C1 segment of cervical spinal cord (tissue), 14 donors: ENCODE measurements at places on chromosomes 7 and 10.
A peak's percentile ranks its signal among the peaks of the same experiment; 100 is the strongest.

- no peak for DNase-seq
Measured at GRCh38 chr7:102836977-102837376, 75.8 kb upstream of the LRRC17 start.

- no peak for DNase-seq
Measured at GRCh38 chr10:19431622-19432351, 383.2 kb downstream of the MALRD1 start.

DNA sequence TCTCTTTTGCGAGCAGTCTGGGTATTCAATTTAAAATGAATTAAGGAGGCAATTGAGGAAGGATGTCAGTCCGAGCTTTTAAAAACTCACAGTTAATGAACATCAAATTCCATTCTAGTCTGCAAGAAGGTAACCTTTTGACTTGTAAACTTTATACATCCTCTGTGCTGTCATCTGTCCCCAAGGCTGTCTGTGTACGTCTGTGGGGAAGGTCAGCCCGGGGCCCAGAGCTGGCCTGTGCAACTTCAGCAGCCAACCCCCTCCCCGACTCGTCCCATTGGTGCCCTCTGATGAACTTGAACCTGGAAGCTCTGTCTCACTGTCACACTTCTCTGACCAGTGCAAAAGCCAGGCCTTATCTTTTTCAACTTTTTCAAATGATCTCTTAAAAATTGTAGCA, 80.3 kb downstream of the CCDC3 start:
- DNase-seq, result no peak

GRCh38 chr10:130179640-130180039, 43.4 kb downstream of the GLRX3 start:
- peak; percentile 24 for DNase-seq

DNA sequence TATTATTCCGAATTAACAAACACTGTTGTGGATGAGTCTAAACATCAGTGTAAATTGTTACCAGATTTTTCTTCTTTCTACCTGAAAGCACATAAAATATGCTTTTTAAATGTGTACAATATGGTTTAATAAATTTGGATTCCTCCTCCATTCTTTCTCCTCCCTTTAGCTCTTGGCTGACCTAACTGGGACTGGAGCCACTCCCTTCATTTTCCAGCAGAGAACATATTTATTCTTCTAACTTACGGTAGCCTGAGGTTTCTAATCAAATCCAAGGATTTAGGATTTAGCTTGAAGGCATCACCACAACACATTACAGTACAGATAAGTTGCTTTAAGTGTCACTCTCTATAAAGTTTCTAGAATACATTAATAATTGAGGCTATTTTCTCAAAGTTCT, 88.2 kb upstream of the SEMA3C start:
- DNase-seq, result no peak

GRCh38 chr10:45612741-45613140, 59.8 kb downstream of the ZFAND4 start:
- DNase-seq, result no peak

DNA sequence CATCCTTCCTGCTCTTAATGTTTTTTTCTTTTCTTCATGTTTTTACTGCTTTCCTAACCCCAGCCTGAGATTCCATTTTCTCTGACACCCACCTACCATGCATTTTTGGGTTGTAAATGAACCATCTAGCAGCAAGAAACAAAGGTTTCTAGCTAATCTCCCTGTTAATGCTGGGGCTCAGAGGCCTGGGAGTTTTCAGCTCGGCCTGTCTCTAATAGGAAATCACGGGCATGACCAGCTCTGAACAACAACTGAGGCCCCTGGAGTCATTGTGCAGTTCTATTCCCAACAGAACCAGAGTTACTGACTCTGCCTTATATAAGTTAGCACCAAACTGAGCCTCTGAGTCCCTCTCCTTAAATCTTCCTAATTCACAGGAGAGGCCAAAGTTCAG, 134.8 kb downstream of the CFAP58 start:
- DNase-seq, result no peak

GRCh38 chr10:8133146-8133545, 78.7 kb downstream of the GATA3 start:
- no peak for DNase-seq

DNA sequence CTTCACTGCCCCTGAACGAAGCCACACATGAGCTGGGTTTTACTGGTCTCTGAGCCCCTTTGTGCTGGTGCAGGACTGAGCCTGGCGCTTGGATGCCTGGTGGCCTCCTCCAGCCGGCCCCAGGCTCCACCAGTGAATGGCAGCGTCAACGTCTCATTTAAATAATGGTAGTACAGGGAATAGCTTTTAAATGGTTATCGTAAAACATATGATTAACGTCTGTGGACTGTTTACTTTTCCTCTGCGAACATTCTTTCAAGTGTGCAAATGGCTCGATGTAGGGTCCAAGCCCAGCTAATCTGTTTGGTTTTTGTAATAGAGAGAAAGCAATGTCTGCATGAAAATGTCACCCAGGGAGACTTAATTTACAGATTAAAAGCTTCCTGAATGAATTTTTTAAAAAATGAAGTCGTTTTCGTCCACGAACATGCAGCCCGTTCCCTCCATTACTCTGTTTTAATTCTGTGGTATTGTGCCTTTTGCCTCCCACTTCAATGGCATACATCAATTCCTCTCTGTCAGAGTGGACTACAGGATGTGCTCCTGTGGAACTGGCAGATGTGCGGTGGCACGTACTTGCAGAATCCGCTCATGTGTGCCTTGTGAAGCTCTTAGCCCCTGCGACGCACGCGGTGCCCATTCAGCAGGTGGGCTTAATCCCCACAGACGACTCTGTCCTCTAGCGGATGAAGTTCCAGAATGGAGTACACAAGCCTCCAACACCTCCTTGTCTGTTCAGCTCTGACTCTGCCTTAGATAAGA, 192.7 kb downstream of the TCF7L2 start:
- DNase-seq, result no peak

GRCh38 chr10:47294501-47294900, 5.5 kb upstream of the GDF10 start:
- DNase-seq, result no peak

DNA sequence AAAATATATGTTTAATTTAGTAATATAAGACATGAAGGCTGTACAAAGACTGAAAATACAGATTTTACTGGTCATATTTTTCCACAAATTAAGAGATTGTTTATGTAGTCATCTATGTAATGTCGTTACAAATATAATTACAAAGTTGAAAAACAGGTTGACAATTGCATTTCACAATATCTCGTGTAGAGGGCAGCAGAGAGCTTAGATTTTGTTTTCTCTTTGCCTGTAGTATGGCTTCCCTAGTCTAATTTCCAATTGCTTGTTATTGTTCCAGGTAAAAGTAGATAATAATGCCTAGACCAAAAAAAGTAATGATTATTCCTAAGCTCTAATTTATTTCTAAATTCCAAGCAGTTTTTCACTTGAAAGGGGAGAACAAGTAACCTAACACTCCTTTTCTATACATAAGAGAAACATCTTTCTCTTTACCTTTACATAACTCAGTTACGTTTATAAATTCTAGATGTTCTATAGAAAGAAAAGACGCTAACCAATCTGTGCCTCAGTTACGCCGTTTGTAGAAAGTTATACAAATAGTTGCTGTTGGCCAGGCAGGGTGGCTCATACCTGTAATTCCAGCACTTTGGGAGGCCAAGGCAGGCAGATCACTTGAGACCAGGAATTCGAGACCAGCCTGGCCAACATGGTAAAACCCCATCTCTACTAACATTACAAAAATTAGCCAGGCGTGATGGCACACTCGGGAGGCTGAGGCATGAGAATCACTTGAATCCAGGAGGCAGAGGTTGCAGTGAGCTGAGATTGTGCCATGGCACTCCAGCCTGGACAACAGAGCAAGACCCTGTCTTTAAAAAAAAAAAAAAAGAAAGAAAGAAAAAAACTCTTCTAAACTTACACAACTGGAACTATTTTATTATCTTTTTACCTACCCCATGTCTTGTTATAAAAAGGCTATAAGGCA, 30.0 kb downstream of the NET1 start:
- DNase-seq, result no peak

DNA sequence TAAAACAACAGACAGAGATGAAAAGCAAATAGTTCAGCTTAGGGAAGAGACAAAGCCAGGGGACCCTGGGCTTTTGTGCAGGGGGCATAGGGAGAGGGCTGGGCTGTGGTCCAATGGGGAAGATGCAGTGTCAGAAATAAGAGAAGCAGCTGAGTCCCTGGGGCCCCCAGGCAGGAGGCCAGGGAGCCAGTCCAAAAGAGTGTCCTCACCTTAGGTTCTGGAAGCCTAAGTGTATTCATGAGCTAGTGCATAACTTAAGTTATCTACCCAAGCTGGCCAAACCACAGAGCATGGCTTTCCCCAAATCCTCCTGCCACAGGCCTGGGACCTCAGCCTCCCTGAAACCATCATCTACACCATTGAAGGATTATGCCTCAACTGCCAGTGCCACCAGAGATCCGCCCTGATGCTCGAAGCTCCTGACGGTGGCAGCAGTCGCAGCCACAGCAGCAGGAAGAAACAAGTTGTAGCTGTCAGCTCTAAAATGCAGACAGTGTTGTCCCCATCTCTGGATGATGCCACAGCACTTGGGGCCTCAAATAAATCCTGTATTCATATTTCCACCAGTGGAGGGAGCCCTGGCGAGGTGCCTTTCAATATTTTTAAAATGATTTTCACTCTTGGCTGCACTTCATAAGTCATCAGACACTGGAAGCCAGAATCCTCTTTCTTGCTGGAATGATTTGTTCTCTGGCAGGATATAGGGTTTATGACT, 574.6 kb downstream of the GRID1 start:
- DNase-seq, result no peak

- no peak for DNase-seq
Measured at GRCh38 chr7:157500171-157500960, 163.6 kb downstream of the DNAJB6 start.

DNA sequence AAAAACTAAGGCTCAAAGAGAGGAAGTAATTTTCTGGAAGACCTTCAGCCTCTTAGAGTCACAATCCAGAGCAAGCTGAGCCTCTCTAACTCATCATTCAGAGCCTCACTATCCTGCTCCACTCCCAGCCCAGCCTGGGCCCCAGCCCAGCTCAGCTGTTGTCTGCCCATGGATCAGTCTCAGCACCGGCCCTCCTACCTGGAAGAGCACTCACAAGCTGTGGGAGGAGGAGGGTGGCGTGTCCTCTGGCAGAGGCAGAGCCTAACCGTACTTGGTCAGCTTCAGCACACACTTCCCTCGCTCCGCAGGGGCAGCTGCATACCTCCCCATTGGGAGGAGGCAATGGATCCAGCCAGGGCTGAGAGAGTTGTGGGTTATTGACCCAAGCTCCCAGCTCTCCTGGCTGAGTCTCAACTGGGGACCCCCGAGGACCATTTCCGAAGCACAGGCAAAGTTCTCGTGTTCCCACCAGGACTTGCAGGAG, 66.7 kb upstream of the GPR26 start:
- no peak for DNase-seq
